ENCODE measurements at places on chromosomes 3 and 15.

- no peak for DNase-seq
These were observed 29.7 kb upstream of the HHATL start for GRCh38 chr3:42732196-42732828.

DNA sequence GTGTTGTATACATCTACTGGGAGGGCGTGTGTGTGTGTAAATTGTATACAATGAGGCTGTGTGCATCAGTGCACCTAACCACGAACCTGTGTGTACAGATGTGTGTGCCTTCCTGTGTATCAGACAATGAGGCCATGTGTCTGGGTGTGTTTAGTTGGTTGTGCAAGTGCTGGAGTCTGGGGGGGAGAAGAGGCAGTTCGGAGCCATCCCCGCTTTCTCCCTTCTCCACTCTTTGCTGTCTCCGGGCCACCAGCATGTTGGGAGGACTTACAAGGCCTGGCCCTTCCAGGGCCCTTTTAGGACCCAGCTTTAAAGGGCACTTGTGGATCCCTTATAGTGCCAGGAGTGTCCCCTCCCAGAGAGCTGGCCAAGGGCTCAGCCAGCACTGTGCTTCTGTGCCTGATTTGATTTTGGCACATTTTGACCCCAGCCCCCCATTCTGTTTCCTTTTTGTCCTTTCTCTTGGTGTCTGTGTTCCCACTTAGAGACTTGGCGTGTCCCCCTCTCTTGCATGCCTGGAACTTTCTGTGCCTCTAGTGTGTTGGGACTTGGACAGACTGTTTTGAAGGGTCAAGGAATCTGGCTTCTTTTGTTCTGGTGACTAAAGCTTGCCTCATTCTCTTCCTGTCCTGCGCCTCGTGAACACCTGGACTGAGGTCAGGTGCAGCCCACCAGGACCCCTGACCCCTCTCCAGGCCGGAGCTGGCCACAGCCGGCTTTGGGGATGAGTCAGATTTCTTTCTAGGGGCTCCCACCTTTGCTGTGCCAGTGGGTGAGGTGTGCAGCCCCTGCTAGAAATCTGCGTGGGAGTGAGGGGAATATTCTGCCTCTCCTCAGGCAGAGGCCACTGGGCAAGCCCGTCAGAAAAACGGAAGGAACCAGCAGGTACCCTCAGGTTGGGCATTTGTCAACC is 1.5 kb downstream of the CTDSPL start:
- peak; percentile 43 for DNase-seq

- no peak for DNase-seq
These were observed 4.3 kb downstream of the PTH1R start for GRCh38 chr3:46881596-46882376.

DNA sequence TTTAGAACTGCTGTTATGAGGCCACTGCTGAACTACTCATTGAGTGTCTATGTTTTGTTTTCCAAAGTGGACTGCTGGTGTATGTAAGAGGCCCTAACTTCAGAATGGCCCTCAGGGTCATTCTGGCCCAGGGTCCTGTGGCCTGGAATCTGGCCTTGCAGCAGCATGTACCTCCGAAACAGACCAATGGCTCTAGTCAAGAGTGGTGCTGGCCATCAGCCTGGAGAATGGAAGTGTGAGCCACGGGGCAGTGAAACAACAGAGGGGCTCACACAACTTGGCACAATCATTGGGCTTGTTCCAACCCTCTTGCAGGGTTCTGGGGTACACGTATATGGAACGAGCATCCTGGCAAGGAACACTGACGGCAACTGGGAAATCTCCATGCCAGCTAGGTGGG is 40.5 kb downstream of the SCN5A start:
- no peak for DNase-seq

- no peak for DNase-seq
These were observed 43.1 kb downstream of the MTHFS start for GRCh38 chr15:79853492-79854328.

- no peak for DNase-seq
These were observed 5.8 kb downstream of the MYO9A start for GRCh38 chr15:72112116-72112515.

DNA sequence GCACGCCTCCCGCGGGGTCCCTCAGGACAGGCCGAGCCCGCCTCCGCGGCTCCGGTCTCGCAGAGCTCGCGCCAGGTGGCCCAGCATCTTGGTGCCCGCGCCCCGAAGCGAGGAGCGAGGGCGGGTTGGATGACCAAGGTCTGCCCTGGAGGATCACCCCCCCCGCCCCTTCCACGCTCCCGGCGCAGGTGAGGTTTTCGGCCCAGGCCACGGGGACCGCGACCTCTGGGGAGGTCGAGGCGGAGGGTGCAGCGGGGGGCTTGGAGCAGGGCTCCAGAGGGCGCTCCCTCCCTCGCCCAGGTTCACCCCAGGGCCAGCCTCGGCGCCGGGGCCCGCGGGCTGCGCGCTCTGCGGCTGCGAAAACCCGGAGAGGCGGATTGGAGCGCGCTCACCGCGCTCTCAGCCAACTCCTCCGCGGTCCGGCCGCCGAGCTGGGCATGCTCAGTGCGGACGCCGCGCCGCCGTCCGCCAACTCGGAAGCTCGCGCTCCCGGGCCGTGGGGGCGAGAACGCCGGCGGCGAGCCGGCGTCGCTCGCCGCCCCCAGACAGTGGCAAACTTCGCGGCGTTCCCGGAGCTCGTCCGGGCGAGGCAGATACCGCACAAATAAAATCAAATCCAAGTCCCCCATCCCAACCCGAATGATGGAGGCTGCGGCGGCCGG is at the start of gene MED12L:
MED12L (plus strand) TSS at position 438 of the 662 bp plus-strand sequence. CDS start 1,263 bp downstream, outside the sequence.
- DNase-seq = peak; percentile 65

DNA sequence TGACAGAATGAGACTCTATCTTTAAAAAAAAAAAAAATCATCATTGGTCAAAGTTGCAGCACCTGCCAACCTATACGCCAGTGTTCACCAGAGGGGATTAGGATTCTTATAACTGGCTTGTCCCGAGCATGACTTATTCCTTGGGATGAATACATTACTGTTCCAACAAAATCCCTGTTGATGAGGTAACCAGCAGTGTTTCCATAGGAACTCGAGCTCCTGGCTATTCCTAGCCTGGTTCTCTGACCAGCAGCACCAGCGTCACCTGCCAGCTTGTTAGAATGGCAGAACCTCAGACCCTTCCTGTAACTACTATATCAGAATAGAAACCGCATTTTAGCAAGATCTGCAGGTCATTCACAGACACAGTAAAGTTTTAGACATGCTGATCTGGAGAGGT is 364.4 kb downstream of the PTPRG start:
- DNase-seq = no peak

DNA sequence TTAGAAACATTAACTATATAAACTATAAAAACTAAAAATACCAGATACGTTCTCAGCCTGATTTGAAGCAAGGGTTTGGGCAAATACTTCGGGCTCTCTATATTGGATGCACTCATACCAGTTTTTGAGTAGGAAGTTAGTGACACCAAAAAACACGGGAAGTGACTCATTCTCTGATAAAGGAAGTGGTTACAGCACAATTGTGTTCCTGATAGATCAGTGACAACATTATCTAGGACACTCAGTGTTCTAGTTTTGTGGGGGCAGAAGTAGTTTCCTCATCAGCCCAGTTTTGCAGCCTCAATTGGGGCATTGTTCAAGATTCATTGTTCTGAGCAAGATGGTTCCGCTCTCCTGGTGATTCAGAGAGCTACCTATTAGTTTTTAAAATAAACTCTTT is 469.6 kb upstream of the DPPA4 start:
- no peak for DNase-seq

GRCh38 chr15:77430652-77431051 is 10.0 kb downstream of the HMG20A start:
- no peak for DNase-seq

GRCh38 chr15:66389098-66389858 is 2.6 kb downstream of the MAP2K1 start:
- no peak for DNase-seq

DNA sequence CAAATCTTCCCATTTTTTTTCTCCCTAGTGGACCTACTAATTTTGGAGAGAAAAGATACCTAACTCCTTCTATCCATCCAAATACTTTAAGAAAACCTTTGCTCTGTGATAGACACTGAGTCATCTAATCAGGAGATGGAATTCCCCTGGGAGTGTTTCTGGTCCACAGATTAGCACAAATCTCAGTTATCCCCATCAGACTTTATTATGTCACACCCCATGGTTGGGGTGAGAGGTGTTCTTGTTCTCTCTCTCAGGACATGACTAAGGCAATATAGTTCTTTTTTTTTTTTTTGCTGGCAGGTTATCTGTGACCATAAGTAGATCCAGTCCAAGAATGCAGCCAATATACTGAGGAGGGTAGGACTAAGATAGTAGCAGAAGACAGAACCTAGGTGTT is 15.8 kb downstream of the SLC9A9 start:
- DNase-seq = no peak

DNA sequence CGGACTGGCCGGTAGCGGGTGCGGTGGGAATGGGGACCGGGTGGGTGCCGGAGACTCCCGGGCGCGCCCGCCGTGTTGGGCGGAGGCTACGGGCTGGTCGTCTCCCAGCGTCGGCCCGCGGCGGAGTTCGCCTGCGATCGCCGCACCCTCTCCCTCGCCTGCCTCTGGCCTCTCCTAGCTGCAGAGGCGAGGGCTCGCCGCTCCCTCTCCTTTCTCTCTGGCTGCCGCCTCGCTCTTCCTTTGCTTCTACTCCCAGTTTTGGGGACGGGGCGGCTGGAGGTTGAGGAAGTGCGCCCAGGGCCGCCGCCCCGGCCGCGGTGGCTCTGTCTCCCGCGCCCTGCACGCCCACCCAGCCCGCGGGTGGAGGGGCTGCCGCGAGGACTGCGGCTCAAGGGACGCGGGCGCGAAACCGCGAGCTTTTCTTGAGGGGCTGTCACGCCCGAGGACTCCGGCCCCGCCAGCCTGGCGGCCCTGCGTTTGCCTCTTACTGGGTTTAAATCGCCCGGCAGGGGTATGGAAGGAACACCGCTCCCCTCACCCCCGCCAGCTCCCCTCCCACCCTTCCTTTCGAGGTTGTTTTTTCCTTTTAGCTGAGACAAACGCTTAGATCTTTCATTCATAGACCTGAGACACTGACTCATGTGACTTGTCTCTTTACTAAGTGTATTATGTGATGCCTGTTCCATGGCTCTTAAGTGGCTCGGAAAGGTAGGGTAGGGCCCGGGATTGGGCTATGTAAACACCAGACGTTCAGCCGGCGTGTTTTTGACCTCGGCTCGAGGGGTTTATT is 654 bp downstream of the PIK3CA start:
- peak; percentile 36 for DNase-seq
